Right cardiac atrium (tissue), 5 donors: ENCODE measurements at places on chromosomes 6 and 20. TPM values are rescaled to one million over a fixed set of nuclear protein-coding genes. Genes with fewer than 3 reads are reported as not detected.

The TFAP2B gene
- polyA plus RNA-seq = not detected

DNA sequence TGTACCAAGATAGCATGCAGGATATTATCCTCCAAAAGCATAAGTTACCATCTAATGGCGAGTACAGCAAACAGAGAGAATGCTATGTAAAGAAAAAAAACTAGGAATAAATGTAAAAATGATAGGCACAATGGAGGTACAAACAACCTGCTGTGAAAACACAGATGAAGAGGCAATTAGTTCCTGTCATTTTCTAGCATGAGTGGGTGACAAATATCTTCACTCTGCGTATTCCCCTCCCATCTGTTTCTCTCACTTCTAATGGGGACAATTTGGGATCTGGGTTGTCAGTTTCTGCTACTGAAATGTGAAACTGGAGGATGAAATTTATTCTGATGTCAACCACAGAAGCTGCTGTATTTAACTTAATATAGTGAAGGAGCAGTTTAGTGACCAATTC lies 11.7 kb upstream of the PTPRK start:
- no peak for DNase-seq

DNA sequence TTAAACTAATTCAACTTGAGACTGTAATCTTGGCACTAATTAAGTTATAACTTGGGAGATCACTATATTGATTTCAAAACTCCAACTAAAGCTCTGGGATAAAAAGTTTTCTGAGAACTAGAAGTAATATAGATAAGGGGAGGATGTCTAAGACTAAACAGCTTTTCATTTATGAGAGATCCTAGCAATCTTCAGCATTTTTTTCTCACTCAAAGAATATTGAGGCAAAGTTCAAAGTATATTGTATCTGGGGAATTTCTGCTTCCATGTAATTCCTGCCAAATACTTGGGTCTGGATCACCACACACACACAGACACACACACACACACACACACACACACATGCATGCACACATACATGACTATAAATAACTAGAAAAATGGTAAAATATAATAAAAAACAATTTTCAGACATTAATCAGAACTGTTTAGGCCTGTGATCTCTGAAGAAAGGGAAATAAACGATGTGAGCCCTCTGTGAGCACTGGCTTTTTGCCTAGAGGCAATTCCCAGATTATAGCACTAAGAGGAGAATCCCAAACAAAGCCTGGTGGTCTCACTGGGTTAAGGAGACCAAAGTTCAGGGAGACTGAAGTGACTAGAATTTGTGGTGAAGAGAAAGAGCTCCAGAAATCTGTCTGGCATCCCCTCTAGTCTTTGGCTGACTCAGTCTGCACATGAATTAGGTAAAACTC lies 92.8 kb downstream of the ADAT2 start:
- DNase-seq = no peak

- DNase-seq = no peak
Measured at GRCh38 chr20:4056880-4057279, 41.5 kb upstream of the RNF24 start.

The LAMA5 gene
- polyA plus RNA-seq = 93.7 TPM

GRCh38 chr6:66948106-66948505 lies 1241.1 kb upstream of the EYS start:
- DNase-seq = no peak

The TNNC2 gene
- 0.77 TPM for polyA plus RNA-seq

DNA sequence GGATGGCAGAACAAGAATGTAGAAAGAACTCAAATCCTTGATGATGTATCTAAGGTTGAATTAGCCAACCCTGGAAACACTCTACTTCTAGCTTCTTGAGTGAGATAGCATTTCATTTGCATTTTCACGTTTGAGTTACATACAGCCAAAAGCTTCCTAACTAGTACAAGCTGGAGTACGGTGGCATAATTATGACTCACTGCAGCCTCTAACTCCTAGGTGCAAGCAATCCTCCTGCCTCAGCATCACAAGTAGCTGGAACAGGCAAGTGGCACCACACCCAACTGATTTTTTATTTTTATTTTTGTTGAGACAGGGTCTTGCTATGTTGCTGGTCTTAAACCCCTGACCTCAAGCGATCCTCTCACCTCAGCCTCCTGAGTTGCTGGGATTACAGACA lies 36.5 kb upstream of the STK35 start:
- no peak for DNase-seq
